RPMI8226 (cell line): ENCODE measurements at places on chromosomes 1 and 21.

- no peak for DNase-seq
Measured at GRCh38 chr1:190168893-190169280, 308.8 kb downstream of the BRINP3 start.

DNA sequence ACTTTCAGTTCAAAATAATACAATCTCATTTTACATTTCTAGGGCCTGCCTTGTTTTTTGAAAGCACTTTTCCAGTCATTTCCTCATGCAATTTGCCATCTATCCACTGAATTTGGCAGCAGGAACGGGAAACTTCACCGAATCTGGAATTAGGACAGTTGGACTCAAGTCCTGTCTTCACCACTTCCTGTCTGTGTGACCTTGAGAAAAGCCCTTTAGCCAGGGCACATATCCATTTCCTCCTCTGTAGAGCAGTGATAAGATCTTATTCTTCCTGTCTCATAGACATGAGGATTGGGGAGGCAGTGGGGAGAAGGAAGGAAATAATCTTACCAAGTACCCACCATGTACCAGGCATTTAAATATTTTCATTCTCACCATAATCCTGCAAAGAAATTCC lies 12.0 kb downstream of the VAV3 start:
- no peak for DNase-seq

DNA sequence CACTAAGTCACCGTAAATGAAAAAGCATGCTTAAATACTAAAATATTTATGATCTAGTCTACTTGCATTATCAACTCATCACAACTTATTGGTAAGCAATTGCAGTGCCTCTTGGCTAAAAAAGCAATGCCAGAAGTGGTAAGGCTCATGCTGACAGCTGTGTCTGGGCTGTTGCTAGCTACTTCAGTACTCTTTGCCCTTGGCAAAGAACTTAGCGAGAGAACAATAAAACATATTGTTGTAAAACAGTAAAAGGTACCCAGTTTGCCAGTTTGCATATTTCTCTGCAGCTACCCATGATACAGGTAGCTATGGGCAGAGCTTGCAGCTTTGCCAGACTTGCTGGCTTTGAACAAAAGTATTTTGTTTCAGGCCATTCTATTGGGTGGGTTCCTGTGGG lies 73.1 kb downstream of the ATP6V1G3 start:
- no peak for DNase-seq

- no peak for DNase-seq
Measured at GRCh38 chr1:88634538-88634937, 49.5 kb upstream of the PKN2 start.

DNA sequence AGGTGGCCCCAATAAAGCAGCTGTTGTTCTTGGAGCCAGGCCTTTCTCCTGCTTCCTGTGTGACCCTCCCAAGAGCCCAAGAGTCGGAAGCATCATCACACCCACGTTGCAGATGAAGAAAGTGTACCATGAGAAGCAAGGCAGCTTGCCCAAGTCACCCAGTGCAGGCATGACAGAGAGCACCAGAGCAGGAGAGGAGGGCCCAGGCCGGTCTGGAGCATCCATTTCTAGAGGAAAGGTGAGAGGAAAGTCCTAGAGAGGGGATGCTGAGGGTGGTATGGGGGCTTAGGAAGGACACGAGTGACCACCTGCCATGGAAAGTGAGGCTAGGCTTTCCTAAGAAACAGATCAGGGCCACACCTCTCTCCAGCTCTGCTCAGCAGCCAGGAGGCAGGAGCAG lies 47.0 kb downstream of the C1orf198 start:
- DNase-seq: no peak

DNA sequence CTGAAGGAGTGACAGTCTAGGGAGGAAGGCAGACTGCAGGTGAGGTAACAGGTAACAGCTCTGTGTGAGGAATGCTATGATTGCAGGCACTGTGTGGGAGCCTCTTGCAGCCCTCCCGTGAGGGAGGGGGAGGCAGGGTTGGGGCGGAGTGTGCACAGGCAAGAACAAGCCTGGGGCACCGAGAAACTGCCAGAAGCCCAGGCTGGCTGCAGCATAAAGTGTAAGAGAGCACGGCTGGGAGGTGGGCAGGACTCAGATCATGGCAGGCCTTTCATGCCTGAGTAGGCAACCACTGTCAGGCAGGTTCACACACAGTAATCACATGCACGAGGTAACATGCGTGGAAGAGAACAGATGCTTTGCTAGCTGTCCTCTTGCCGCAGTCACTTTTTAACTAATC lies 11.3 kb upstream of the RHEX start:
- no peak for DNase-seq

- DNase-seq: no peak
Measured at GRCh38 chr1:33232716-33233115, 23.6 kb upstream of the ZNF362 start.

DNA sequence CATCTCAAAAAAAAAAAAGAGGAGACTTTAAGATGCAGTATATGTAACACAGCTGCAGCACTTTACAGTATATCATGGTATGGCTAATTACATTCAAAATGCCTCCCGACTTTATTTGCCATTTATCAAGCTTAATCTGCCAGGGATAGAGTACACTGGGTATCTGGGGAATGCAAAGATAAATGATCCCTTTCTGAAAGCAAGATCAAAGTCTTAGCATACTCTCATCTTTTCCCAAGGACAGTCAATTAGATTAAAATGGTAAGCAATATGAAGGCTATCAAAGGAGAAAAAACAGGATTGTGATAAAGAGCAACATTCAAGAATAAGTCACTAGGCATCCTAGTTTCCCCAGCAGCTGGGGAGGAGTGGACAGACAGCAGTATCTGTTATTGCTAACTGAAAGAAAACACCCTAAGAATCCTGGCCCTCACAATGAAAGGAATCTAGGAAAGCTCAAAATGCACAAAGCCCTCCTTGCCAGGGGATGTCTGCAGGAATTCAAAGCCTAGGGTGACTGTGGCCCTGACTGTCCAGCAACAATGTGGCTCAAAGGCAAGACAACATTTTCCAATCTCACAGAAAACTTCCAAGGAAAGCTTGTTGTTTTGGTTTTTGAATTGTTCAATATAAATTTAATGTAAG lies 56.7 kb upstream of the RAP1GAP start:
- no peak for DNase-seq

DNA sequence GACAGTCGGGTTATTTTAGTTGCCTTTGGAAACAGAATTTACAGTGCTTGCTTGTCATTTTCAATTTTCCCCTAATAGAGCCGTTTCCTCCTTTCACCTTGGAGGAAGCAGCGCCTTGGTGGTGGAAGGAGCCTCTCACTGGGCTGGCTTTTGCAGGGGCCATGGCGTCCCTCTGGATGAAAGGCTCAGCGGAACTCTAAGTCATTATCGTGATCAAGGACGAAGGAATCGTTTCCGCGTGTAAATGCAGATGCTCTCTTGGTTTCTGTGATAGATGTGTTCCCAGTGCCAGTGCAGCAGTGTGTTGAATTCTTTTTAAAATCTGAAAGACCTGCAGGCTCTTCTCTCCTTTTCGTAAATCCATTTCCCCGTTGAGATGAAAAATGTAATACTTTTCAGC lies 126.2 kb upstream of the LMO4 start:
- no peak for DNase-seq

- DNase-seq: no peak
Measured at GRCh38 chr1:222824641-222825040, 9.8 kb downstream of the DISP1 start.

DNA sequence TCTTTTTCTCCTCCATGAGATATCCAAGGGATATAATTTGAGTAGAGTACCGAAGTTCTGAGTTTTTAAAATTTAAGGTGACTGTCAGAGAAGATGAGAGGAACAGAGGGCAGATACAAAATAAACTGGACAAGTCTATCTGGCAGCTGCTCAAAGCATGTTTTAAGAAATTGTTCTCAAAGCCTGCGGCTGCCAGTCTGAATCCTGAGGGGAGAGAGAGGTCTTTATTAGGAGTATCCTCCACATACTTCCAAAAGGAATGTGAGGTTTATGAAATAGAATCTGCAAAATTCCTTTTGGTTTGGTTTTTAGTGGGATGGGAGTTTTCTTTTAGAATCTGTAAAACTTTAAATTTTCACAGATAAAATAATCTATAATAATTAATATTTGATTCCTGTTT lies 41.3 kb downstream of the TTC13 start:
- no peak for DNase-seq

DNA sequence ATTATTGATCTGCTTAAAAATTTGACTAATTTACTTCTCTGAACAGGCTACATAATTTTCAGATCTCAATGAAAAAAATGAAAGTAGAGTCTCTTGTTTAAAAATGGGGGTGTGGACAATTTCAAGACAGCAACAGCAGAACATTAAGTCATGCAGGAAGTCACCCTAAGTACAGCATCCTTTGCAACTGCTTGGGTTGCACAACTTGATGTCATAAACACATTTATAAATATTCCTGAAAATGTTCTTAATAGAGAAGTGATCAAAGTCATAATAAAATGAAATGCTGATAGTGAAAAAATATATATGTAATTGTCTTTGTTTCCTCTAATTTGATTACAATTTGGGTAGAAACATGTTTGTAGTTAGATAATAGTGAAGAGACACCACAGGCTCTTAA lies 79.3 kb downstream of the TNNI3K start:
- DNase-seq: no peak

DNA sequence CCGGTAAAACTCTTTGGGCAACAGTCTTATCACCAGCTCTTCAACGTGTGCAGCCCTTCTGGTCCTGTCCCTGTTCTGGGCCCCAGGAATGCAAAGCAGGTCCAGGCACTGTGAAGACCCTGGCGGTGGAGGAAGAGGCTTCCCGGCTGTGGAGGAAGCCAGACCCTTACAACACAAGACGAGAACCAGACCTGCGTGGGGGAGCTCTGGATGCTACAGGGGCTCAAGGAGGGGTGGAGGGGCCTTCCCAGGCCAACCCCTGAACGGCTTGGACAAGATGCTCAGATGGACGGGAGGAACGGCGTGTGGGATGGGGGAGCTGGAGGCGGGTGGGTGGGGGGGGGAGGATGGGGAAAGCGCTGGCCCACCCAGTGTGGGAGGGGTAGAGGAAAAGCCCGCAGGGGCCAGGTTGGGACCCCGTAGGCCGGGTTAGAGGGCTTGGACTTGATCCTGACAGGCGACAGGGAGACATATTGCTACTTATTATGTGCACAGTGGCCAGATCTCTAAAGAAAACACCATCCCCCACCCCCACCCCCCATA lies 5.1 kb upstream of the OLIG2 start:
- no peak for DNase-seq

DNA sequence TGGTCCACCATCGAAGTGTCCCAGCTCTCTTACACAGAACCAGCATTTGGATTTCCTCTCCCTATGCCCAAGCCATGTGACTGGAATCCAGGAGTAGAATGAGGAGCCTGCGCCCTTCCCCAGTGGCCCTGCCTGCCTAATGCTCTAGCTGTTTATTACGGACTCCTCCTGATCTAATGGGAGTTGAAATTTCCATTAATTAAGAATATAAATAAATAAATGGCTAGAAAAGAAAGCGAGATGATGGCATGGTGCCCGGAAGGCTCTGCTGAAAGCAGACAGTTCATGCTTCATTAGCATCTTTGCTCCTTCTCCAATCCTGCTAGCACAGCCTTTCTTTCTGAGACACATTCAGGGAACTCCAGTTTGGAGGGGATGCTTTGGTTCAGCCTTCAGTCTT lies 216.2 kb downstream of the SEC16B start:
- no peak for DNase-seq
